ENCODE measurements at places on chromosomes 13 and 19.
A peak's percentile ranks its signal among the peaks of the same experiment; 100 is the strongest.

DNA sequence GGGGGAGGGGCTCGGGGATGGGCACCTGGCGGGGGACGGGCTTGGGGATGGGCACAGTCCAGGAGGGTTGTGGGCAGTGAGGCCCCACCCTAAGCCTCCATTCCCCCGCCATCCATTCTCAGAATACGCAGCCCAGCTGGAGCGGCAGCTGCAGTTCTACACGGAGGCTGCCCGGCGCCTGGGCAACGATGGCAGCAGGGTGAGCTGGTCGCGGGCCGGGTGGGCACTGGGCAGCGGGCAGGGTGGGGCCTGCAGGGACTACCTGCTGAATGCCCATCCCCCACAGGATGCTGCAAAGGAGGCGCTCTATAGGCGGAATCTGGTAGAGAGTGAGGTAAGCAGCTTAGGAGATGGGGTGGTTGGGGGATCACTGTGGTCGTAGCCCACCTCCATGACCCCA, 8.3 kb downstream of the PODNL1 start:
- DNase-seq: no peak

GRCh38 chr19:2887391-2887914, 13.3 kb upstream of the ZNF57 start:
- peak; percentile 17 for DNase-seq

DNA sequence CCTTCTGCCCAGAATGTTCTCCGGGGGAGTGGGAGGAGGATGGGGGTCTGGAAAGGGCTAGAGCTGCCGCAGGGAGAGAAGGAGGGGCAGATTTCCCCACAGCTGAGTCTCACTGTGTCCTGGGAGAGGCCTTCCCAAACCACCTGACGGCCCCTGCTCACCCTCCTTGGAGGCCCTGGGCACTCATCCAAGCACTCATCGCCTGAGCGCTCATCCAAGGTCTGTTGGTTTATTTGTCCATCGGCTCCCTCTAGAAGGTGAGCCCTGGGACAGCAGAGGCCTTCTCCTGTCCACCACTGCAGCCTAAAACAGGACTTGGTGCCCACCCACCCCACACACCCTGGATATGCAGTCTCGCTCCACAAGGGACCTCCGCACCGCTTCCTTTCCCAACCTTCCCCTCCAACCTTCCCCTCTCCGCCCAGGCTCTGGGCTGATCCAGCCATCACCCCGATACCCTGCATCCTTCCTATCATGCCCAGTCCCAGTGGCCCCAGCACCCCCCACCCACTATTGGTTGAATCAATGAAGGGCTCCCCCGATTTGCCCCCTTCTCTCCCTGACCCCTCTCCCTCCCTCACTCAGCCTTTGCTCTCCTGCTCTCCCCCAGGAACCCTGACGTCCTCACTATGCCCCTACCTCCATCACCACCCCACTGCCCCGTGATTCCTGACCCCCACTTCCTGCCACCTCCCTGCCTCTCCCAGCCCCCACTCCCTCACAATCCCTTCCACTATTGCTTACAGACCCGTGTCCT, 1.7 kb downstream of the UBXN6 start:
- no peak for DNase-seq

- DNase-seq: peak; percentile 37
Measured at GRCh38 chr19:44951179-44952159, 3.7 kb upstream of the CLPTM1 start.

- DNase-seq: no peak
Measured at GRCh38 chr19:1360126-1360817, 23.4 kb upstream of the NDUFS7 start.

DNA sequence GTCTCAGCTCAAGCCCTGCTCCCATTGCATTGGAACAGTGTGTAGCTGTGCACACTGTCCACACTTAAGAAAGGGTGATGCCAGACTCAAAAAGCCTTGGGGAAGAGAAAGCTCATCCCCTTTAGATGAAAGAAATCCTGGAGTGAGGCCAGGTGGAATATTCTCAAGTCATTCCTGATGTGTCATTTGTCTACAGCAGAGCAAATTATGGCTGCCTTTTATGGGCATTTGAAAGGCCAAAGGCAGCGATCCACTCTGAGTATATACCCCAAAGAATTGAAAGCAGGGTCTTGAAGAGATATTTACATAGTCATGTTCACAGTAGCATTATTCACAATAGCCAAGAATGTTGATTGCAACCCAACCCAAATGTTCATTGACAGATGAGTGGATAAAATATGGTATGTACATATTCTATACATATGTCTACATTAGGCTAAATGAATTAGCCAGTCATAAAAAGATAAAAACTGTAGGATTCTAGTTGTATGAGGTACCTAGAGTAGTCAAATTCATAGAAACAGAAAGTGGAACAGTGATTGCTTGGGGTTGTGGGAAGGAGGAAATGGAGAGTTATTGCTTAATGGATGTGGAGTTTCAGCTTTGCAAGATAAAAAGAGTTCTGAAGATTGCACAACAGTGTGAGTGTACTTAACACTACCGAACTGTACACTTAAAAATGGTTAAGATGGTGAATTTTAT, 214.9 kb downstream of the KCNRG start:
- no peak for DNase-seq

- no peak for DNase-seq
Measured at GRCh38 chr19:3344608-3345598, 21.5 kb upstream of the NFIC start.

- DNase-seq: no peak
Measured at GRCh38 chr13:77213644-77214043, 113.2 kb downstream of the MYCBP2 start.

DNA sequence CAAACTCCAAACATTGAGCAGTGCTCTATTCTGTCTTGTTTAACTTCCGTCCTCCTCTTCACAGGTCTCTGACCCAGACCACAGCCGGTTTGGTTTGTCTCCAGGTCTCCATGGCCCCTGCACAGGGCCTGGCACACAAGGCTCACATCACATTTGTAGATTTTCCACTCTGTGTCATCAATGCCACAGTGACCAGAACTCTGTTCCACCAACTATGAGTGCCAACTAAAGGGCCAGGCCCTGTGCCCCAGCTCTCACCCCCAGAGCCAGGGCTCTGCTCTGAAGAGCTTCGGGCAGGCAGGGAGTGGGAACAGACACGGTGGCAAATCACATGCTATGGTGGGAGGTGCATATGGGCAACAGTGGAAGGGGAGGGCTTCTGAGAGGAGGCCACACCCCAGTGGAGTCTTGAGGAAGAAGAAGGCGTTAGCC, 16.0 kb downstream of the SMG9 start:
- no peak for DNase-seq

DNA sequence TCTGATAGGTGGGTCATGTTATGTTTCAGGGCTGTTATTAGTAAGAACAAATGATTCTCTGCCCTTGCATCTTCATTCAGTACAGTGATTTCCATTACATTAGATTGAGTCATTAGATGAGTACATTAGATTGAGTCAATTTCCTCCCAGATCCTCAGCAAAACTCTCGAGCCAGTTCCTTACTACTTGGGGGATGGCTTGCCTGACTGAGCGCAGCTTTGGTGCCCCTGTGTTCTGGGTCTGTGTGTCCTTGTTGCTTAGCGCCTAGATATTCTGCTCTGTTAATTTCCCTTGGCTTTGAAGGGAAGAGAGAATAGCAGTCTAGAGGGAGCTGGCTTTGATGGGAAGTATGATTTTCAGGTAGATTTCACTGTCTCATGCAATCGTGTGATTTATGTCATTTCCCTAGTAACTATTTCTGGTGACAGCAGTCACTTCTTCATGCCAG, 19.1 kb upstream of the SCEL start:
- no peak for DNase-seq

- no peak for DNase-seq
Measured at GRCh38 chr19:6092329-6093286, 17.7 kb downstream of the RFX2 start.

DNA sequence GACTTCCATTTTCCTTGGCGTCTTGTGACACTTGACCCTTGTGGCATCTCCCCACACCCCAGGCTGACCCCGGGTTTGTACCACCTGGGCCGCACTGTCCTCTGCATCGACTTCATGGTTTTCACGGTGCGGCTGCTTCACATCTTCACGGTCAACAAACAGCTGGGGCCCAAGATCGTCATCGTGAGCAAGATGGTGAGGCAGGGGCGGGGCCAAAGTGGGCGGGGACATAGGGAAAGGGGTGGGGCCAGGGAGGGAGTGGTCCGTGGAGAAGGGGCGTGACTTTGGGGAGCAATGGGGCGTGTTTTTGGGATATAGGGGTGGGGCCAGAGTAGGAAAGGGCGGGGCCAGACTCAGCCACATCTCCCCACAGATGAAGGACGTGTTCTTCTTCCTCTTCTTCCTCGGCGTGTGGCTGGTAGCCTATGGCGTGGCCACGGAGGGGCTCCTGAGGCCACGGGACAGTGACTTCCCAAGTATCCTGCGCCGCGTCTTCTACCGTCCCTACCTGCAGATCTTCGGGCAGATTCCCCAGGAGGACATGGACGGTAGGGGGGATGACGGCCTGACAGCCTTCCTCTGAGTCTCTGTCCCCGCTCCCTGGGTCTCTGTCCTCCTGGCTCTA, 42.8 kb downstream of the TRPM4 start:
- DNase-seq: no peak

DNA sequence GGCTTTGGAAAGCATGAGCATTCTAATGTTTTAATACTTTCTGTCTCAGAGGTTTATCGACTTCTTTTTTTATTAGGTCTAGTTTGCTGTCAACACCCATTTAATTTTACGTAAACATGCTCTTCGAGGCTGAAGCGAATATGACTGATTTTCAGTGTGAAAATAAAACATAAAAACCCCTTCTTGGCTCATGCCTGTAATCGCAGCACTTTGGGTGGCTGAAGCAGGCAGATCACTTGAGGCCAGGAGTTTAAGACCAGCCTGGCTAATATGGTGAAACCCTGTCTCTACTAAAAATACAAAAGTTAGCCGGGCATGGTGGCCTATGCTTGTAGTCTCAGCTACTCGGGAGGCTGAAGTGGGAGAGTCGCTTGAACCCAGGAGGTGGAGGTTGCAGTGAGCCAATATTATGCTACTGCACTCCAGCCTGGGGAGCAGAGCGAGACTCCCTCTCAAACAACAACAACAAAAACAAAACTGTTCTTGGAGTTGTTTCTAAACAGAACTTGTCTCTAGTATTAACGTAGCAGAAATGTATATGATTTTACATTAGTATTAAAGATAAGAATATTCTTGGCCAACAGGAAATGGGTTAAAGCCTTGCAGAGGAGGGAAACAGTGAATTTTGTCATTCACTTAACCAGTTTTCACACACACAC, 7.1 kb upstream of the IGFL3 start:
- no peak for DNase-seq

DNA sequence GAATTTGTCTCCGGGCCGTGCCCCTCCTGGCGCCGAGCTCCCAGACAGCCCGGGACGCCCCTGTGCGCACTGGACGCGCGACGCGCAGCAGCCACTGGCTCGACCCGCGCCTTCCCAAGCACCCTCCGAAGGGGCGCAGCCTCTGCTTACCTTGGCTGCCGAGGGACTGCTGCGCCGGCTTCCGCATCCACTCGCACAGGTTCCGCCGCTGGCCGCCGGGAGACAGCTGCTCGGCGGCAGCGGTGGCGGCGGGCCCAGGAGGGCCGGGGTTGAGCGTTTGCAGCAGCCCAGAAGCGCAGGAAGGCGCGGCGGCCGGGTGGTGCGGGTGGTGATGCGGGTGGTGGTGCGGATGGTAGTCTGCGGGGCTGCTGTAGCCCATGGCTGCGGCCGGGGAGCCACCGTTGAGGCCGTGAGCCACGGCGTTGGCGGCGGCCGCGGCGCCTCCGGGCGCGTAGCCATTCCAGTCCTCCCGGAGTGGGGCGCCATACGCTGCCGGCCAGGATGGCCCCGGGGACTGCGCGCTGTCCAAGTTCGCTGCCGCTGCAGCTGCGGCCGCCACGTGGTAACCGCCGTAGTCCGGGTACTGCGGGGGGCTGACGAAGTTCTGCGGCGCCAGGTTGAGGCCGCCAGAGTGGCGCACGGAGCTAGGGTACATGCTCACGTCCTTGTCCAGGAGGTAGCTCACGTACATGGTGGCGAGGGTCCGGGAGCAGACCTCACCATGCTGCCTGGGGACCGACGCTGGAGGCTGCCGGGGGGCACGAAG, 616 bp downstream of the CDX2 start:
- no peak for DNase-seq

- no peak for DNase-seq
Measured at GRCh38 chr13:84684048-84684662, 801.9 kb upstream of the SLITRK1 start.

DNA sequence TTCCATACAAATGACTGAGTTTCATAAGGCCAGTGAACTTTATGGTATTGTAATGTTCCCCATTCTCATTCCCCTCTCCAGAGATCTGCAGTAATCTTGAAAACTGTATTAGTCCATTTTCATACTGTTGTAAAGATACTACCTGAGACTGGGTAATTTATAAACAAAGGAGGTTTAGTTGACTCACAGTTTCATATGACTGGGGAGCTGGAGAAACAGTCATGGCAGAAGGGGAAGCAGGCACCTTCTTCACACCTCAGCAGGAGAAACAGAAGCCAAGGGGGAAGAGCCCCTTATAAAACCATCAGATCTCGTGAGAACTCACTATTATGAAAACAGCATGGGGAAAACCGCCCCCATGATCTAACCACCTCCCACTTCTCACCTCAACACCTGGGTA, 318.7 kb upstream of the KLF12 start:
- DNase-seq: no peak

DNA sequence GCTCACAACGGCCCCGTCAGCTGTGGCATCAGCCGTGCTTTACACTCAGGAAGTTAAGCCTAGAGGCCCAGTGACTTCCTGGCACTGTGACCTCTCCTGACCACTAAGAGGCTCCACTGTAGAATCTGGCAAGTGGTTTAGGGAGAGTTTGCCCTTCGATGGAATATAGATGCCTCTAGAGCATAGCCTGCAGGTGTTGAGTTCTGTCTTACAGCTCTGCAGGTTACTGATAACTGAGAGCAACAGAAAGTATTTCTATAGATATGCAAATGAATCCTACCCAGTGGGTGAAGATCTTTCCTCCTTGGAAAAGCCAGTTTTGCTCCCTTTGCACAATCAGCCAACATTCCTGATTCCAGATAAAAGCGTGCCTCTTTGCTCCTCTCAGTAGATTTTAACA, 35.8 kb downstream of the ATP12A start:
- DNase-seq: no peak

- no peak for DNase-seq
Measured at GRCh38 chr19:54653181-54653809, 9.5 kb upstream of the LILRB4 start.

- no peak for DNase-seq
Measured at GRCh38 chr13:48210178-48210577, 22.8 kb upstream of the ITM2B start.

Measured in NCI-H1048 (cell line).